ENCODE measurements at places on chromosomes 1 and 21. TPM values are rescaled to one million over a fixed set of nuclear protein-coding genes. Genes with fewer than 3 reads are reported as not detected.

- H3K4me3 ChIP-seq = no peak overlapping the region
- H3K27me3 ChIP-seq = no peaks in the 10 kb centered on the region
- no peak overlapping the region for H3K27ac ChIP-seq
Measured at GRCh38 chr1:28056129-28056925, 32.1 kb downstream of the EYA3 start.

- no peaks in the 10 kb centered on the region for H3K27me3 ChIP-seq
- H3K27ac ChIP-seq = no peak overlapping the region
- H3K36me3 ChIP-seq = no peaks in the 10 kb centered on the region
- no peaks in the 10 kb centered on the region for H3K4me1 ChIP-seq
Measured at GRCh38 chr1:184455786-184456185, 69.0 kb downstream of the C1orf21 start.

DNA sequence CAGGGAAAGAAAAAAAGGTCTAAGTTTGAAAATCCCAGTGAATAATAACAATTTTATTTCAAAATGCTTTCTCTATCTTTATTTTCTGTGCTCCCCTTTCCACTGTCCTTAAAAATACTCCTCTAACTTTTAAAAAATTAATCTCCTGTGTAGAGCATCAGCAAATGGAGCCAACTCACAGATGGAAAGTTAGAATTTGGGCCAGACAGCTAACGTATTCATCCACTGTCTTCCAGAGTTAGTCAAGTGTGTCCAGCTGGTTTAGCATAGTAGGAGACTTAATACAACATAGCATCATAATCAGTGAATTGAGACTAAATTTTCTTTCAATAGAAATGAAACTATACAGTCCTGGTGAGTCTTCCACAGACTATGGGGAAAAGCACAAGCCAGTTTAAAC, 419.0 kb upstream of the LRRC7 start:
- no peaks in the 10 kb centered on the region for H3K36me3 ChIP-seq
- H3K27ac ChIP-seq = no peak overlapping the region
- H3K27me3 ChIP-seq = no peaks in the 10 kb centered on the region
- DNase-seq = no peak
- H3K4me1 ChIP-seq = no peaks in the 10 kb centered on the region
- H3K4me3 ChIP-seq = no peak overlapping the region

DNA sequence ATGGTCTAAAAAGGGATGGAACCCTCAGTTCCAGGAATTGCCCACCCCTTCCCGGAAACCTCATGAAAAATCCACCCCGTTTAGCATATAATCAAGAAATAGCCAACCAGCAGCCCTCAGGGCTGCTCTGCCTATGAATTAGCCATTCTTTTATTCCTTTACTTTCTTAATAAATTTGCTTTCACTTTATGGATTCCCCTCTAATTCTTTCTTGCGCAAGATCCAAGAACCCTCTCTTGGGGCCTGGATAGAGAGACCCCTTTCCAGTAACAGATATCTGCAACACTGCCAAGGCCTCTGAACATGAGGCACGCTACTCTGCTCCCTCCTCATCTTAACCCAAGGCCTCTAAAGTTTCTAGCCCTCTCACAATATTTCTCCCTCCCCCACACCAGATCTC, 58.9 kb upstream of the POU2F1 start:
- no peaks in the 10 kb centered on the region for H3K27me3 ChIP-seq
- no peak for DNase-seq
- H3K4me1 ChIP-seq = peaks cover 36% of the 10 kb centered on the region
- H3K4me3 ChIP-seq = no peak overlapping the region
- H3K36me3 ChIP-seq = no peaks in the 10 kb centered on the region

GRCh38 chr1:218705911-218706893, 361.1 kb downstream of the TGFB2 start:
- H3K27ac ChIP-seq = peak overlapping the region; percentile 95
- H3K36me3 ChIP-seq = no peaks in the 10 kb centered on the region
- DNase-seq = peak; percentile 99
- no peaks in the 10 kb centered on the region for H3K27me3 ChIP-seq
- peaks cover 41% of the 10 kb centered on the region for H3K4me1 ChIP-seq

MCOLN3 gene
- 5.5 TPM for polyA plus RNA-seq

FCGR3A gene
- polyA plus RNA-seq = not detected

SH3BGR gene
- 1.4 TPM for polyA plus RNA-seq

SPRR1B gene
- polyA plus RNA-seq = 503 TPM

Measured in keratinocyte (primary cell).